ENCODE measurements at places on chromosomes 4 and X.

- no peak for DNase-seq
Observed at GRCh38 chr4:6439120-6439762, 33.2 kb downstream of the PPP2R2C start.

DNA sequence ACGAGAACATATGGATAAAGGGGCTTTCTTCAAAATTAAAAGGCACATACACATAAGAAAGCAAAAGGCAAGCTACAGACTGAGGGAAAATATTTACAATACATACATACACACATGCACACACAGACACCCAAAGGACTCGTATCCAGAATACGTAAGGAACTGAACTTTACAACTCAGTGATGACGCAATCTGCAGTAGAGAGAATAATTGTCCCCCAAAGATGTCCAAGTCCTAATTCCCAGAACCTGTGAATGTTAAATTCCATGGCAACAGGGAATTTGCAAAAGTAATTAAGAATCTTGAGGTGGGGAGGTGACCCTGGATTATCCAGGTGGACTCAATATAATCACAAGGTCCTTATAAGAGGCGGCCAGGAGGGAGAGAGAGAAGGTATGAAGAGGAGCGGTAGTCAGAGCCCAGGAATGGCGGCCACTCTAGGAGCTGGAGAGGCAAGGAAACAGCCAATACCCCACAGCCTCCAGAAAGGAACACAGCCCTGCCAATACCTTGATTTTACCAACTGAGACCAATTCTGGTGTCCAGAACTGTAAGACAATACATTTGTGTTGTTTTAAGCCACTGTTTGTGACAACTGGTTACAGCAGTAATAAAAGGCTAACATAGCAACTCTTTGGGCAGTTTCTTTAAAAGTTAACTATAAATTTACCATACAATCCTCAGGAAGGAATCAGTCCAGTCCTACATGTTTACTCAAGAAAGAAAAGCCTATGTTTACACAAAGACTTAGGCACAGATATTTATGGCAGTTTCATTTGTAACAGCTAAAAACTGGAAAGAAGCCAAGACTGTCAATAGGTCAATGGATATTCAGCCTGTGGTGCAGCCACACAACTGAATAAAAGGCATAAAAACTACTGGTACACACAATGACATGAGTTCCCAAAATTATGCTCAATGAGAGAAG, 27.3 kb upstream of the STS start:
- no peak for DNase-seq

GRCh38 chr4:7431696-7432530, 2.8 kb downstream of the PSAPL1 start:
- DNase-seq = no peak

DNA sequence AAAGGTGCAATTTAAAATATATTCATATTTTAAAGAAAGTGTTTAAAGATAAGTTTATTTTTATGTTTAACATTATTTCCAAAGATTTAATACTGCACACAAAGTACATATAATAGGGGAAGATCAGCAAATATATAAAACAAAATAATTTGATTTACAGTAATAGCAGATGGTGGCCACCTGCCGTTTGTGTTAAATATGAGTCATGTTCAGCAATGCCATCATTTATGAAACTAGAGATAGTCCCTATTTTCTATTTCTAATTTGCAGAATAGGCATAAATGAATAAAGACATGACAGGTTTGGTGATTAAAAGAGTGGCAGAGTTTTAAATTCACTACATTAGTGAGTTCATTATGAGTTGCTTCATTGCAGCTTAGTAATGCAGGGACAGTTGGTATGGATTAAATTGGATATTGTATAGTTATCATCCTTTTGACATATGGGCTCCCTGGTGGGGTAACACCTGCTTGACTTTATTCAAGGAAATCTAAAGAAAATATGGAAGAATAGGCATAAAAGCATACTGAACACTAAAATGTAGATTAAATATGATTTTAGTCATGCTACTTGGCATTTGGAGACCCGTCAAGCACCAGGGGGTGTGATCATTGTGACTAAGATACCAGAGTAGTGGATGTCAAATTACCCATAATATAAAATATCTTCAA, 78.8 kb upstream of the BANK1 start:
- DNase-seq = no peak

GRCh38 chr4:87270144-87270543, 49.7 kb upstream of the KLHL8 start:
- peak; percentile 51 for DNase-seq

DNA sequence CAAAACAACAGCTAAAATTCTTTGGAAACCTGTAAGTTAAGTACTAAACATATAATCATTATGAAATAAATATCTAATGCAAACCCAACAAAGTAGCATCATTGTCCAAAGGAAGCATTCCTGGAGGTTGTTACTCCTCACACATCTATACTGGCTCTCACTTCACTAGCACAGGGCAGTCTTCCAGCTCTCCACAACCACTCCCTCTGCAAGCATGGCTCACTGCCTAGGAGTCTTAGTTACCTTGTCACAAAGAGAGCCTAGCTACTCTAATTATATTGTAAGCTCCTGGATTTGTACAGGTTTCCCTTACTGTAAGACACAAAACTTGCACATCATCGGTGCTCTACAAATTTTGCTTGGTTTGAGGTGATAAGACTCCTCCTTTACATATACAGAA, 76.1 kb downstream of the AMMECR1 start:
- DNase-seq = no peak

- no peak for DNase-seq
Observed at GRCh38 chrX:55389376-55389775, 62.6 kb upstream of the MAGEH1 start.

DNA sequence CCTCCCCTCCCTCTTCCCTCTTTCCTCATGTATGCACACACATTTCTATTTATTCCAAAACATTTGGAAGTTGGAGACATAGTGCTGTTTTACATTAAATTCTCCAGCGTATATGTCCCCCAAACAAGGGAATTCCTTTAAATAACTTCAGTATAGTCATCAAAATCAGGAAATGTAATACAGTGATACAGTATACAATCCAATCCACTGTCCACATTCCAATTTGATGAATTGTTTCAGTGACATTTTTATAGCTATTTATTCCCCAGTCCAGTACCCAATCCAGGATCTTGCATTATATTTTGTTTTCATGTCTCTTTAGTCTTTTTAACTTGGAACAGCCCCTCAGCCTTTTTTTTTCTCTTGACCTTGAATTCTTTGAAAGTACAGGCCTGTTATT, 233.0 kb downstream of the DKK2 start:
- DNase-seq = no peak

- DNase-seq = no peak
Observed at GRCh38 chr4:38675146-38676121, 11.4 kb downstream of the KLF3 start.

- DNase-seq = no peak
Observed at GRCh38 chrX:116726806-116727205, 264.0 kb upstream of the CT83 start.

DNA sequence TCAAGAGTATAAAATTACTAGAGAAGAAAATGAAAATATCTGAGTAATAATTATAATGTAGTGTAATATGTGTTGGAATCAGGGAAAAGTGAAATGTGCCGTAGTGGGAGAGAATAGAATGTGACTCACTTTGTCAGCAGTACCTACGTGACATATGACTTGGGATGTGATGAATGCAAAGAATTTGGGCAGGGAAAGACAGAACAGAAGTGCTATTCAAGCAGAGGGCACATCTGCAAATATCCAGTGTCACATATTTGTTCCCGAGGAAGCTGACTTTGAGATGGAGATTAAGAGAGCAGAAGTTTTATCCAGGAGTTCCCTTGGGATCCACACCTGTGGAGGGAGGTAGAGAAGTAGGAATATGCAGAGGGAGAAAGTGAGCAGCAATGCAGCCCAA, 69.3 kb upstream of the HS3ST1 start:
- no peak for DNase-seq

- no peak for DNase-seq
Observed at GRCh38 chr4:127534041-127534825, 98.5 kb upstream of the INTU start.

DNA sequence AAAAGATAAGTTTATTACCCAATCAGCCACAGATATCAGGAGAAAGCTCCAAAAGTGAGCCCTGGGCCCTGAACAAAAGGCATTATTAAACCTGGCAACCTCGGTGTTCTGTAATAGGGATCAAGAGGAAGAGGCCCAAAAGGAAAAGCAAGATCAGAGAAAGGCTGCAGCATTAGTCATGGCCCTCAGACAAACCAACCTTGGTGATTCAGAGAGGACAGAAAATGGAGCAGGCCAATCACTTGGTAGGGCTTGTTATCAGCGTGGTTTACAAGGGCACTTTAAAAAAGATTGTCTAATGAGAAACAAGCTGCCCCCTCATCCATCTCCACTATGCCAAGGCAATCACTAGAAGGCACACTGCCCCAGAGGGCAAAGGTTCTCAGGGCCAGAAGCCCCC, 75.7 kb downstream of the AGTR2 start:
- no peak for DNase-seq

DNA sequence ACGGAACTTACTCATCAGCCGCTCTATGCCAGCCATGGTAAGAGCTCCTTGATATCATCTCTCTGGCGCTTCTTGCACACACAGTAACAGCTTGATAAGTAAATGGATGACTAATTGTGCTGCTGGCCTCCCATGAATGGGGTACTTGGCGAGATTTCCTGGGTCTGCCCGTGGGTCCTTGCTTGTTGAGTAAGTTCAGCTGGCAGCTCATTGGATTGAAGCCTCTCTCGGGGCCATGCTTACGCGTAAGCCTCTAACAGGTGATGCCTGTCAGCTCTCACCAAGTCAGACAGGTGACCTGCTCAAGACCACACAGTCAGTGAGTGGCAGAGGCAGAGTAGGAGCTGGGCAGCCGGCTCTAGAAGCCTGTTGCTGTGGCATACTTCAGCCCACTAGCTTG, 7.7 kb downstream of the NSG1 start:
- no peak for DNase-seq

DNA sequence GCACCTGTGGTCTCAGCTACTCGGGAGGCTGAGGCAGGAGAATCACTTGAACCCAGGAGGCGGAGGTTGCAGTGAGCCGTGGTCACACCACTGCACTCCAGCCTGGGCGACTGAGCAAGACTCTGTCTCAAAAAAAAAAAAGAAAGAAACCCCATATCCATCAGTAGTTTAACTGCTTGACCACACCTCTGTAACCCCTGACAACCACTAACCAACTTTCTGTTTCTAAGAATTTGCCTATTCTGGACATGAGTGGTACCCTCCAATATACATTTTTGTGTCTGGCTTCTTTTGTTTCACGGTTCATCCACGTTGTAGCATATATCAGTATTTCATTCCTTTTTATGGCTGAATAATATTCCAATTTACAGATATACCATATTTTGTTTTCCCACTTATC, 9.1 kb downstream of the PPAT start:
- DNase-seq = no peak

- DNase-seq = no peak
Observed at GRCh38 chrX:119708936-119709335, 16.0 kb upstream of the SEPTIN6 start.

DNA sequence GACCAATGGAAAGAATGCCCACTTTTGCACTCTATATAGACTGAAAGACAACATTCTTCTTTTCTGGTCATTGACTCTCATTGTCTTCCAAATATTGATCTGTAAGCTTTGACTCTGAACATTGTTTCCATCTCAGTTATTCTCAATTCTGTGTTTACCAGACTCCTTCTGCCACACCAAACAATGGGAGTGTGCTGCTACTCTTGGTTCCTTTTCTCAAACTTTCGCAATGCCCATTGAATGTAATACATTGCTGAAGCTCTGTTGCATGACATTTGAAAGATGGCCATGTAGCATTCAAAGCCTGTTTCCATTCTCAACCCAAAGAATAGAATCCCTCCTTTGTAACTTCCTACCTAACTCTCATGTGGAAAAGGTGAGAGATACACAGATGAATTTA, 136.2 kb downstream of the BTC start:
- DNase-seq = no peak

- no peak for DNase-seq
Observed at GRCh38 chr4:108184453-108185049, 15.8 kb upstream of the LEF1 start.

DNA sequence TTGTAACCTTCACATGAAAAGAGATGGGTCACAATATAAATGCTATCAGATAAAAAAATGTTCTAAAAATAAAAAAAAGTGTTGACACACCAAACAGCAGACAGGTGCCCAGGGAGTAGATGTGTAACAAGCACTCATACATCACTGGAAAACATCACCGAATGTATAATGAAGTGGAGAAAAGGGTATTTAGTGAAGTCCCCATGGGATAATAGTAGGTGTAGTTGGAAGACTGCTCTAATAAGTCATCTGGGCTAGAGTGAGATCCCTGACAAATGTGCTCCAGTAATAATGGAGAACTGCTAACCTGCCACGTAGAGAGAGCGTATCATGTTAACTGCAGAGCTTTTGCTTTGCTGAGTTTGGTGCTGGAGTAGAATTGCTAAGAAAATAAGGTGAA, 152.0 kb downstream of the GRIA2 start:
- DNase-seq = no peak

- no peak for DNase-seq
Observed at GRCh38 chr4:2914256-2915126, 48.7 kb downstream of the NOP14 start.

GRCh38 chr4:115433491-115433890, 320.1 kb upstream of the NDST4 start:
- DNase-seq = no peak

DNA sequence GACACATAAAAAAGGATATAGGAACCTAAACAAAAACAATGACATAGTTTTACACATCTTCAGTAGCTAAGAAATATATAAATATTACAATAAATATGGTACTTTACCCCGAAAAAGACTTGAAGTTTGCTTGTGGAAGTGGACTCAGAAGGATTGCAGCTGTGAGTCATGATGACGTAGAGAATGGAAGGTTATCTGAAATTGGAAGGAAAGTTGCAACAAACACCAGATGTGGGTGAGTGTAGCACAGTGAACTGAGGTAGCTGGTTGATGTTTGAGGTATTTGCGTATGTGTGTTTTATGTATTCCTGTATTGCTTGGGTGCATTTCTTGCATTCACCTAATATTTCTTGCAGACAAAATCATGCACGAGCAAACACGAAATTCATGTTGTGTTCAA, 113.0 kb downstream of the ARX start:
- DNase-seq = no peak

DNA sequence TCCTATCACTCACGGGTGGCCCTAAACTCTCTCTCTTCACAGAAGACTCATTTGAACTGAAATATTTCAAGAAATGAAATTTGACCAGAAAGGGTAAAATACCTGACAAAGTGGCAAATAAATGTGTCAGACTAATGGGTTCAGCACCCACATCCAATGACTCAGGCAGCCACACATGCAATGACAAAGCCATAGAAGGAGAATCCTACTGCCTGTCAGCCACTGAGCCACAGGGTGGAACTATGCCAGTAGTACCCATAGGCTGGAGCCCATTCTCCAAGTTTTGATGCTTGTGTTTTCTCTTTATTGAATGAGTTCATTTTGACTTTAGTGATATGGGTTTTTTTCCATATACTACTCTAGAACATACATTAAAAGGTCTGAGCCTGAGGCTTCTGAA, 179.0 kb downstream of the BEND2 start:
- no peak for DNase-seq

GRCh38 chr4:11111876-11112275, 316.8 kb downstream of the HS3ST1 start:
- no peak for DNase-seq

All from left lung (tissue), 14 donors.